Urinary bladder (tissue), 4 donors: ENCODE measurements at places on chromosomes 1 and 21. TPM values are rescaled to one million over a fixed set of nuclear protein-coding genes. Genes with fewer than 3 reads are reported as not detected.

DNA sequence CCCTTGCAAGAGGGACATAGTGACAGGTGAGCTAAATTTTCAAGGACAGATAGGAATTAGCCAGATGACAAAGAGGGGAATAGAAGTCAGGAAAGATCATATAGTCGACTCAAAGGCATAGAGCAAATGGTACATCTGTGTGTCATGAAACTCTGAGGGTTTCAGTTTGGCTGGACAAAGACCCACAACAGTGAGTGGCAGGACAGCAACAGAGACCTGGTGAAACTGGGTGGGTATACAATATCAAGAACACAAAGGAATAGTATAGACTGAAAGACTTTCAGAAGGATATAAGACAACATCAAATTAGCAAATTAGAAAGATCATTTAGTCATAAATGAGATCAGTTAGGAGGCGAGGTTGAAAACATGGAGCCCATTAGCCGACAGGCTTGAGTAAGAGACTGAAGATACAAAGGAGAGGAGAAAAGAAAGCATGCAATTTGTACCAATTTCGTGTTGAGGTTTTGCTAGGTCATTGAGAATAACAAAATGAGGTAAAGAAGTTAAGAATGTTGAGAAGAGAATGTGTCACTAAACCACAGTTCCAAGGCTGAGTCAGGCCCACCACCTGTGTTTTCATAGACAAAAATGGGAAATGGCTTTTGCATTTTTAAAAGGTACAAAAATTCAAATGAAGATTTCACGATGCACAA lies 213.8 kb downstream of the HHIPL2 start:
- no peak for DNase-seq

DNA sequence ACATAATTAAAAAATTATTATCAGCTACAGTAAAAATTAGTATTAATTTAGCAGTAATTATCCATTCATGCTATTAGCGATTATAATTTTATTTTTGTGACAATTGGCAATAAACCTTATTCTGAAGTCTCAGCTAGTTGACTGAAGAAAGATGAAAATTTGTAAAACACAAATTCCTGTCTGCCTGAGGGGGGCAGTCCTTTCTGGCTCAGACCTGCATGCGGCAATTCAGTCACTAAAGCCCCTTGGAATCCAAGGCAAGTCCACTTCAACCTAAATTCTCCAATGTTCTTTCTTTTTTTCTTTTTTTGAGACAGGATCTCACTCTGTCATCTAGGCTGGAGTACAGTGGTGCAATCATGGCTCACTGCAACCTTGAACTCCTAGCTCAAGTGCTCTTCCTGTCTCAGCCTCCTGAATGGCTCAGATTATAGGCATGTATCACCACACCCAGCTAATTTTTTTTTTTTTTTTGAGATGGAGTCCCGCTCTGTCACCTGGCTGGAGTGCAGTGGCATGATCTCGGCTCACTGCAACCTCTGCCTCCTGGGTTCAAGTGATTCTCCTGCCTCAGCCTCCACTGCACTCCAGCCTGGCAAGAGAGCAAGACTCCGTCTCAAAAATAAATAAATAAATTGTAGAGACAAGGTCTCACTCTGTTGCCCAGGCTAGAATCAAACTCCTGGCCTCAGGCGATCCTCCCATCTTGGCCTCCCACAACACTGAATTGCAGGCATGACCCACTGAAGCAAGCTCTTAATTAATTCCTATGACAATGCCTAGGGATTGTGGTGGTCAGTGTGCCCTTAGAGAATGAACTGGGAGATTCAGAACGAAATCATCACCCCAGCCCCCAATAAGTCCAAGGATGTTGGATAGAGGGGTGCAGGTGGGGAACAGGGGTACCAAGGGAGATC lies 24.2 kb upstream of the ITPKB start:
- DNase-seq = no peak

GRCh38 chr1:98677288-98677687 lies 15.8 kb downstream of the SNX7 start:
- no peak for DNase-seq

- DNase-seq = no peak
These were observed 136.5 kb downstream of the ZZZ3 start for GRCh38 chr1:77545970-77546369.

GRCh38 chr1:68174738-68175113 lies 57.6 kb downstream of the WLS start:
- no peak for DNase-seq

DNA sequence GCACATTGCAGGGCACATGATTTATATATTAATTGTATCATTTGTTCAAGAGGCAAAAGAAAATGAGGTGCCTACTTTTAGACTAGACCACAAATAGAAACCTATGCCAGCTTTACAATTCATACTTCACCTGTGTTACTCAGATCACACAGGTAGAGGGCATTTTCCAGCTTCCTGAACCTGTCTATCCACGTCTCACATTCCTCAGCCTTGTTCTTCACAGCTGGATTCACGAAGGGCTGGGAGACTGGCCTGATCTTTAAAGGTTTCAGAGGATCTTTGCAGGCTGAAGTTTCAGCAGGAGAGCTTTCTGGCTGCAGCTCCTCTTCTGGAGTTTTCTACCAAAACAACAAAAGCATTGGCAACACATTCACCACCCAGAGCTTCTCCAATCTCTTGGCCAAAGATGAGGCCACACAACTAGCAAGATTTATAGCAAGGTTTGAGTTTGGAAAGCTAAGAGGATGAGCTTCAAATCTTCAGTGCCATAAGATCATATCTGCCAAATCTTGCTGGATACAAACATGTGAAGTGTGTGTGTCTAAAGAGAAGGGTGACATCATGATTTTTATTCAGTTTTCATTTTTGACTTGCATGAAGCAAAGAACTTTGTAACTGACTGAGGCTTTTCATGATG lies 71.0 kb upstream of the CYP2J2 start:
- no peak for DNase-seq

DNA sequence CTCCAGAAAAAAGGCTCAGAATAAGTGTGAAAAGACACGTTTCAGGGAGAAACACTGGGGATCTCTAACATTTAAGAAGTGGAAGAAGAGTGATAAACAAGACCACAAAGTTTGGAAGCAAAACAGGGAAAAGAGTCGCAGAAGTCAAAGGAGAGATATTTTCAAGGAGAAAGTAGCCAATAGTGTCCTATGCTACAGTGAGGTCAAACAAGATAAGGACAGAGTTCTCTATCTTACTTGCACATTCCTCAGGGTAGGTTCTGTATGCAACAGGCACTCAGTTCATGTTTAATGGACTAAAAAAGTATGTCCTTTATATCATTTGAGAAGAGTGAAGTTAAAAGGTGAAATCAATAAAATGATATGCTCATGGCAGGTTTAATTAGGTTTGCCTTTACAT lies 13.8 kb upstream of the EDEM3 start:
- no peak for DNase-seq

DNA sequence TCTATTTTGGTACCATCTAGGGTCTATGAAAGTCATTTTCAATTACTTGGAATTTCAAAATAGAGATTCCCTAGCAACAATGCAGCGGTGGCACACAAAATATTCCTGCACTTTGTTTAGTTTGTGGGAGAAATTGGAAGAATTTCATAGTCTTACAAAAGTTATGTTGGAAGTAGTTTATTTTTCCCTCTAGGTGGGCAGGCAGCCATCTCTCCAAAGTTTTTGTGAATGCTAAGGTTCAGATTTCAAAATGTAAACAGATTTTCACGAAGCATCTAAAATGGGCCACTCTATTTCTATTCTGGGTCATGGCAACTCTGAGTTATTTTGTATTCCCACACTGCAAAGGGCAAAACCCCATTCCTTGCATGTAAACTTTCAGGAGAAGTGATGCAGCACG lies 8.0 kb downstream of the SMCP start:
- no peak for DNase-seq

DNA sequence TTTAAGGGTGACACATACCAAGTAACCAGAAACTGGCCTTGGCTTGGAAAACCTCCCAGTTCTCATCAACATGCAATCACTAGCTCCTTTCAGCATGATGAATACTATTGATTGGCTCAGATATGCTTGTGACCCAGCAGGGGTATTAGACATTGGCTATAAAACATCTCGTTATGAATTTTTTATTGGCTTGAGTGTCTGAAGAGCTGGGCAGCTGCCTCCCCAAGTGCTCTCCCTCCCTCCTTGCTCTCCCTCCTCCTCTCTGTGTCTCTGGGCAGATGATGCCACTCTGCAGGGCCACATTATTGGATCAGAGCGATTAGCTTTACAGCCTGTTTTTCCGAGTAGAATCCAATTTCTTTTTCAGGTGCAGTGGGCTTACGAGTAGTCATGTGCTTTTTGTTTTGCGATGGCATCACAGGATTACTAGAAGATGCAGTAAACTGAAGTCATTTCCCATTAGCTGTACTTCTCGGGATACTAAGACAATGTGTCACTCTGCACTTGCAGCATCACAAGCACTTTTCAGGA lies 79.3 kb upstream of the ATF3 start:
- DNase-seq = no peak

DNA sequence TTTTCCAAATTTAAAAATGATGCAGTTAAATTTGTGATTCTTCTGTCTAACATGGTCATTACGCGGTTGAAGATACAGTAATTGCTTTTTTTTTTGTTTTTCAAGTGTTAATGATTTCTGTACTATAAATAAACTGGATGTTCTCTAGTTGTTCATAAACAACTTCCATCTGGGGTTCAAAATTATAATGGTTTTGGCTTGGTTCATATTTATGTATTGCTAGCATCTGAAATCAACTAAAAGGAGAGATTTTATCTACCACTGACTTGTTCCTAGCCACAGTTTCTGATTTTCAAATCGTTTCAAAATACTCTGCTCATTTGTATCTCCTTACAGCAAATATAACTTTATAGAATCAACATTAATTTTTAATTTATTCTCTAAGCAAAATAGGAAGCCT lies 35.2 kb upstream of the PLPPR4 start:
- DNase-seq = no peak

DNA sequence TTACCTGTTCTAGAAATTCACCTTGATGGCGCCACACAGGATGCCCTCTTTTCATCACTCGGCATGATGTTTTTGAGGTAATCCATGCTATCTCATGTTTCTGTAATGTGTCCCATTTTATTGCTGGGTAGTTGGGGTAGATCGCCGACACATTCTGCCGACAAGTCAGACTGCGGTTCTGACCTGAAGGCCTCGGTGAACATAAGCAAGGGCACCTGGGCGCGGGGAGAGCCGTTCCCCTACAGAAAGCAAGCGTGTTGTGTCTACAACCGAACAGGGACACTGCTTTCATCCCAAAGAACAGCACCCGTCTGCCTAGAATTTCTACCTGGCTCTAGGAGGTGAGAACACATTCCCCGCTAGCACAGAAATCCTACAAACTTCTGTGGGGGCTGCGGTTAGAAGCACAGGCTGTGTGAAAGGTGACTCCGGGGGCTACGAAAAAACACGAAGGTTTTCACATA lies 149.2 kb downstream of the PPIAL4G start:
- DNase-seq = no peak

- DNase-seq = no peak
These were observed 23.4 kb downstream of the FMO5 start for GRCh38 chr1:147201786-147202185.

GRCh38 chr1:4179914-4180735 lies 280.1 kb upstream of the C1orf174 start:
- no peak for DNase-seq

DNA sequence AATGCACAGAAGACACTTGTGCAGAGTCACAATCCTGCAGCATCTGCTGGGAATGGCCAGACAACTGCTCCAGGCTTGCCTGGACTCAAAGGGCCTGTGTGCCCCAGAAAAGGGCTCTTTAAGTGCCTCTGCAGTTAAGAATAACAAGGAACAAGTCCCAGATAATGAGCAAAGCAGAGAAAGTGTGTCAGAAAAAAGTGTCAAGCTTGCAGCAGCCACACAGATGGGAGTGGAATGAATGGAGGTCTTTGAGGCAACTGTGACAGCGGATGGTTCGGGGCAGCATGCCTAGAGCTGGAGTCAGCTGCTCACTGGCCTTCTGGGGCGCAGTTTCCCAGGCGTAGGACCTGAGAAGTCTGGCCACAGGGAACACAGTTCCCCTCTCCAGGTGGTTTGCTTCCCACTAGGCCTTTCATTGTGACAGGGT lies 5.1 kb downstream of the PARP1 start:
- no peak for DNase-seq

DNA sequence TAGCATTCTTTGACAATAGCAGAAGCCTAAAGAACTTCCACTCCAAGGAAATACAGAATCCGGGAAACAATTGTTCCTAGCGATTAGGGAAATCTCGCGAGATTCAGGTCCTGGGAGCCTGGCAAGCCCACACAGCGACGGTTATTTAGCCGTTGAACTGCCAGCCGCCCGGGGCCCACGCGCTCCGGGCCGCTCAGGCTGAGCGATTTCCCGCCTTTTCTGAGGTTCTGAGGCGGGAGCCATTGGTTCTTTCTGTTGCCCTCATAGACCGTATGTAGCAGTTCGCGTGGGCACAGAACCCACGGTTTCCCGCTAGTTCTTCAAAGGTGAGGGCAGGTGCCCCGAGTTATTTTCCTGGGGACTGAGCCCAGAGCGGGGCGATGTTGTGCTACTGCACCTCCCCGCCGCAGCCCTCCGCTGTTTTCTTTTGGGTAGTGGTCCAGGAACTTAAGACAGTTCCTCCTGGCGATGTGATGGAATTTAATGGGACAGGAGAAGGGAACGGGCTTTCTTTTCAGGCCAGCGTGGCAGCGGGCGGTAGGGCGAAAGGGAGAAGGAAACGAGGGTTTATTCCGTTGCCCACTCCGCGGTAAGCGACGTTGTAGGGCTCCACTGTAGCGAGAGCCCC lies at the start of gene SYCP1:
Gene SYCP1, plus strand, starts transcription at position 171 of the 628 bp plus-strand sequence. CDS start 602 bp downstream, outside the sequence.
- DNase-seq = no peak

GRCh38 chr1:35243691-35244090 lies 24.8 kb upstream of the ZMYM4 start:
- no peak for DNase-seq

GRCh38 chr1:2559509-2560298 lies 3.5 kb downstream of the TNFRSF14 start:
- DNase-seq = no peak

DNA sequence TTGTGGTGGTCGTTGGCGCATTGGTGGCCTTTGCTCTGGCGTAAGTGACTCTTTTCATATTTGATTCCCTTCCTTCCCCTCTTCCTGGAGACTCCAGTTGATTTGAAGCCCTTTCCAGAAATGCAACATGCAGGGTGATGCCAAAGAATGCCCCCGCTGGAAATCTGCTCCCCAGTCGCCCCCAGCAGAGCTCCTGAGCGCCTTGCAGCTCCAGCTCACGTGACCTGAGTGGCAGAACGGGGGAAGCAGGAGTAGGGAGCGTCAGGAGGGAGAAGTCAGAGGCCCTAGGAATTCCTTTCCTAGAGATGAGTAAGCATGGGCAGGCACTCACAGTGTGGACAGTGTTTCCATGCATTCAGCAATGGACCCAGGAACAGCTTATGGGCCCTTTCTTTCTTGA lies 255.9 kb downstream of the CACNA1E start:
- no peak for DNase-seq

Gene PTGER3
- polyA plus RNA-seq = 16.0 TPM

Gene SLC45A3
- 2.3 TPM for polyA plus RNA-seq

Gene TGFB2
- 5.1 TPM for polyA plus RNA-seq

Gene SRSF11
- polyA plus RNA-seq = 108 TPM

Gene IL19
- not detected for polyA plus RNA-seq

Gene TAS1R1
- 0.06 TPM for polyA plus RNA-seq

Gene TNFRSF4
- 2.2 TPM for polyA plus RNA-seq
